ENCODE measurements at places on chromosomes 4 and X.

- no peak for DNase-seq
These were observed 90.8 kb downstream of the NAA11 start for GRCh38 chr4:79235095-79235494.

DNA sequence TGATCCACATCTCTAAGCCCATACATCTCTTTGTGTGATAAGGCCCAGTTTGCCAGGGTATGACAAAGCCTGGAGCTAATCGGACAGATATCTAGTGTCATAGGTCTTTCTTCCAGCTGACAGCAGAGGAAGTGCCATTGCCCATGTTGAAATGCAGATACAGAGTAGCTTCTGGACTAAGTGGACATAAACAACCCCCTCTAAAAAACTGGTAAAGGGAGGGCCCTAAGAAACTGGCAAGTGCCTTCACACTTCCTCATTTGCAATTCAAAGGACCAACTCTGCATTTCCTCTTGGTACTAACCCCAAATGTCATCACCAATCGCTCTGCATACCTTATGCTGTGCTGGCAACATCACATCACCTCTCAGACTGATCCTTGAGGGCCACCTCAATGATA, 20.8 kb downstream of the ARHGEF6 start:
- no peak for DNase-seq

DNA sequence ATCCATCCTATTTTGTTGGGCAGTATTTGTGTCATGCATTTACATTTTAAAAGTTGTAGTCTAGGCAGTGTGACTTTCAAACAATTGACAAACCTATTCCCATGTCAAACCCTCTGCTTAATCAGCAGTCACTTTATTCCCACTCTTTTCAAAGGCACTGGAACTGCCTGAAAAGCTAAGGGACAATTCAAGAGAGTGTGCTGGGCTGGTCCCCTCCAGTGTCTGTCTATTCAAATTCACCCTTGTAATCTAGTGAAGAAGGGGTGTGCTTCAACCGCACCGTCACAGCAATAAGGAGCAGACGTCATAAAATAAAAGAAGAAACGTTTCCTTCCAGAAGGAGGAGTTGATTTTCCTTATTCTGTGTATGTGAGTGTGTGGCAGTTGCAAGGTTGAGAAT, 197.0 kb upstream of the MAD2L1 start:
- no peak for DNase-seq

GRCh38 chr4:124224256-124224655, 488.3 kb downstream of the ANKRD50 start:
- DNase-seq, result no peak

GRCh38 chr4:15238720-15239119, 189.1 kb upstream of the C1QTNF7 start:
- peak; percentile 64 for DNase-seq

GRCh38 chr4:126582737-126583136, 1050.0 kb upstream of the INTU start:
- DNase-seq, result peak; percentile 6

DNA sequence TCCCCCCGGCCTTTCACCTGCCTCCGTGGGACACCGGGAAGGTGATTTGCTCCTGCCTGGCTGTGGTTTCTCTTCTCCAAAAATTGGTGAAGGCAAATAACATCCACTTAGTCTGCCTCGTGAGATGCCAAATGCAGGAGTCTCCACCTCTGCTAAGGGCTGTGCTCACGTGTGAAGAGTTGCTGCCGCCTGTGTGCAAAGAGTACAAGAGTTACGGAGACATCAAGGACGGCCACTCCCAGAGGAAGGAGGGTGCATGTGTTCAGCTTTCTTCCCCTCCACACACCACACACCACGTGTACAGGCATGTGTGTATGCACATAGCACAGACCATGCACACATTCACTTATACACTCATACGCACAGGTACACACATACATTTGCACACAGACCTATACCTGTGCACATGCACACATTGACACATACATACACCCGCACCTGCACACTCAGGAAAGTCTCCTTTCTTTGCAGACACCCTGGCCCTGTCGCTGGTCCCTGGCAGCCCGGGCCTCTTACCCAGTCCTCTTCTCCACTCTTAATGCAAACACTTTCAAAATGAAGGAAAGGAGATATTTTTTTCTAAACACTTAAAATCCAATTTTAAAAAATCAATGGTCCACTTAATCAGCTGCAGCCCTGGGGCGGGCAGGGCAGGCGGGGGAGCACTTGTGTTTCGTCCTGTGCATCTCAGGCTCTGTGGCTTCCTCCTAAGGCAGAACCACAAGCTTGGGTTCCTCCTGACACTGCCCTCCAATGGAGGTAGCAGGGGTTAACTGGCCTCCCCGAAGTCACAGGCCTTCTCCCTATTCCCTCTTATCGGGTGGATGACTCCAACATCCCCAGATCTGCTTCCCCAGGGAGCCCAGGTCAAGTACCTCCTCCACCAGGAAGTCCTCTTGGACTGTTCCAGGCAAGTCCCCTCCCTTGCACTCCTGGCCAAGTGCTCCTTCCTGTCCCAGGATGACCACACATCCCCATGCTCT, 103.0 kb downstream of the CPZ start:
- DNase-seq, result no peak

GRCh38 chr4:52588097-52588496, 71.0 kb downstream of the USP46 start:
- peak; percentile 22 for DNase-seq

DNA sequence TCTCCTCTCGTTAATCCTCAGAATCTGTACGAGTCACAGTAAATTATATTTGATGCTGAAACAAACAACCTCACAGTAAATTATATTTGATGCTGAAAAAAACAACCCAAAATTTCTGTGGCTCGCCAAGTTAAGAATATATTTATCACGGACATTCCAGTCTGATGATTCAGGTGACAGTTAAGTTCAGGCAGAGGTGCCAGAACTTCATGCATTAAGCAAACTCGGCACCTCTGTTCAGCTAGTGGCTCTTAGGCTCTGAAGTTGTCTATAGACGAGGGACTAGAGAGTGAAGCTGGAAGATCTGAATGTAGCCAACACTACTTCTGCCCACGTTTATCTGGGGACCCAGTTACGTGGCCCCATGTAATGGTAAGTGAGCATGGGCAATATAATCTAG, 132.2 kb upstream of the AGA start:
- peak; percentile 40 for DNase-seq

DNA sequence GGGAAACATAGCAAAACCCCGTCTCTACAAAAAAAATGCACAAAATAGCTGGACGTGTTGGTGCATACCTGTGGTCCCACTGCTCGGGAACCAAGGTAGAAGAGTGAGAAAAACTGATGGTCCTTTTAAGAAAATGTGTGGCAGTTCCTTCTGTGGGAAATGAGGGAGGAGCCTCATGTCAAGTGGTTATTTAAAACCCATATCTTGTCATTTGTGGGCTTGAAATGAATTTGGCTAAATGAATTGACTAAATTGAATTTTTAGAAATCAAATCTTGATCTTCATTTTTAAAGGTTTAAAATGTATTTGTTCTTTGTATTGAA, 16.2 kb upstream of the LAMP2 start:
- no peak for DNase-seq

GRCh38 chrX:110669572-110669971, 126.0 kb downstream of the CHRDL1 start:
- no peak for DNase-seq

- DNase-seq, result no peak
These were observed 345.9 kb downstream of the FSTL5 start for GRCh38 chr4:161817914-161818313.

GRCh38 chr4:108433832-108434231, 186.5 kb upstream of the RPL34 start:
- peak; percentile 47 for DNase-seq

DNA sequence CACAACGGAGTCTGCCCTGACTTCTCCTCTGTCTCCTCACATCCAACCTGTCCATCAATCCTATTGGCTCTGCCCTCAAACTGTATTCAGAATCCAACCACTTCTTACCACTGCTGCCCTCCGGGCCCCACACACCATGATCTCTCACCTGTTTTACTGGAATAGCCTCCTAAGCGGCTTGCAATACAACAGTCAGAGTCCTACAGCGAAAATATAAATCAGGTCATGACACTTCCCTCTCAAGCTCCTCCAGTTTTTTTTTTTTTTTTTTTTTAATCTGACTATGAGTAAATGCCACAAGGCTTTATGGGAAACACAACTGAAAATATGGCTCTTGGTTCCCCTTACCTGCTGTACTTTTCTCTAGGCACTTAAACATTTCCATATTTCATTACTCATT, 42.8 kb downstream of the SHISA3 start:
- DNase-seq, result no peak

- DNase-seq, result no peak
These were observed 624 bp downstream of the BEX5 start for GRCh38 chrX:102154900-102155805.

DNA sequence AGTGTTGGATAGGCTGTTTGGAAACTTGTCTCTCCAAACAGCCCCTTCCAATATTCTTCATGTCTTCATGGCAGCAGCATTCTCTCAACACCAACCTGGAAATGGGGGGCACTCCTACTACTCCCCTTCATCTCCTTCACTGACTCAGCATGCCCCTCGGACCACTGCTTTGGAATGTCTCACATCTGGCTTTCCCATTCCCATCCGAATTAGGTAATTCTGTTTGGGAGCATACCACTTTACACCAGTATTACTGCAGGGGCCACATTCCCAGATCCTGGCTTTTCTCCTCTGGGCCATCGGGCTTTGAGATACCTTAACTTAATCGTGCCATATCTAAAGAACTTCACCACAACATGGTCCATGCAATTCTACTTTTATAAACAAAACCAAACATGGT, 100.8 kb downstream of the MAML3 start:
- DNase-seq, result no peak

DNA sequence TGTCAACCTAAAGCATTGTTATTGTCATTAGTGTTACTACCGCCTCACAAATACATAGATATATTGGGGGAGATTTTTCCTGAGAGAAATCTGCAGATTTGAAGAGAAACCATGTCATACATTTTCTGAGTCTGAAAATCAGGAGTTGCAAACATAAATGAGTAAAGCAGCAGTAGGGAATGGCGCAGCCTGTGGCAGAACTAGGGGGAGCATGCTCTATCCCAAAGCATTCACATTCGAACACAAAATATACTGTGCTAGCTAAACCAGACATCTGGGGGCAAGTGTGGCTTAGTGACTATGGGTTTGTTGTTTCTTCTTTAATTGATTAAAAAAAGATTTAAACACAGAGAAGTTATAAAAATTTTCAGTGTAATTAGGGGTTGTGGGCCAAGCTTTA, 83.2 kb downstream of the CPE start:
- DNase-seq, result no peak

GRCh38 chrX:150352581-150352980, 10.5 kb upstream of the MAMLD1 start:
- no peak for DNase-seq

- DNase-seq, result no peak
These were observed 18.3 kb upstream of the MSL3 start for GRCh38 chrX:11739776-11740175.

DNA sequence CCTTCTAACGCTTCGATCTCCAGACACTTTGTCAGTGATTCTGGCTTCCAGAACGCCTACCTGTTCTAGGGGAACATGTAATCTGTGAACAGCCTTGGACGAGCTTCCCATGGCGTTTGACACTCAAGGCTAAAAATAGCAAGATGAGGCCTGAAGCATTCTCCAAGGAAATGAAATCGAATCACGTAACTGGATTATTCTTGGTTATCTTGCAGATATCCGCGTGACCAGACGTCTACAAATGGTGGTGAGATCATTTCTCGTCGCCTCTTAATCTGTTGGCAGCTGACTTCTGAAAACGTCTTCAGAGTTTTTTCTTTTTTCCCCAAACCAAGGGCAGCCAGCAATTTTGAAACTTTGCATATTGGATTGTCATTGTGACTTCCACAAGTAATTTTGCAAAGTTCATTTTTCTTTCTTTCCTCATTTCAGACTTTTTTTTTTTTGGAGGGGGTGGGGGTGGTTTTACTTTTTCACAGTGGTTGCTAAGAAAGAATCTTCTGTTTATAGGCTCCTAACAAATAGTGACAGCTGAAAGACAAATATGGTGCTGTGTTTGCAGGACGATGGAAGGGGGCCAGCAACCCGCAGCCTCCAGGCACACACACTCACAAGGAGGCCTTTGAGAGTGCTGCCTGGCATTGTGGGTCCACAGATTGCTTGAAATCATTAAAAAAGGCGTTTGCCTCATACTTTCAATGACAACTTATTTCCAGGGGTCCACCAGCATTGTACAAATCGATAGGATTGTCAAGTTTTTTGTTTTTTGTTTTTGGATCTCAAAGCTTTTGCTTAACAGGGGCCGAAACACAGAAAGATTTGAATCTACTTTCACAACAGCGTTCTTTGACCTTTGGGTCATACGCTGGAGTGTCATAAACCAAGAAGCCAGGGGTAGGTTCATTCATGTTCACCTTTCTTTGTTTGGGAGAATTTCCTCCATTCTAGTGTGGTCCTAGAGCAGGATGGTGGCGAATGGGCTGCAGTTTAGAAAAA, 32.4 kb upstream of the PDLIM3 start:
- peak; percentile 74 for DNase-seq

GRCh38 chr4:65139998-65140397, 530.3 kb downstream of the EPHA5 start:
- DNase-seq, result no peak

- peak; percentile 83 for DNase-seq
These were observed 15.0 kb downstream of the SHISA3 start for GRCh38 chr4:42412251-42412650.

DNA sequence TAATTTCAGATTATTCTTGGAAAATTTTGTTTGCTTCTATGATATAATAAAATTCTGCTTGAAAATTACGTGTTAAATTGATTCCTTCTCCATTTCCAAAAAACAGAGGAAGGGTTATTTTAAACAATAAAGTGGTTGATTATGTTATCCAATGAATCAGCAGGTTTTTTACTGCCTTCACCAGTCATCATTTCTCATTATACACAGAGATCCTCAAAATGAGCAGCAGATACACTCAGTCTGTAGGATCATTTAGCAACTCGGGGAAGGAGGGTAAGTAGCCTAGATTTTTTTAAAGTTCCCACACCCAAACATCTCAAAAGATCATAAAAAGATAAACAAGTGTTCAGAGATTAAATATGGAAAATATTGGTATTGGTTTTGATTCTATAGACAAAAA, 6.8 kb upstream of the TMEM144 start:
- no peak for DNase-seq

- DNase-seq, result no peak
These were observed 4.8 kb downstream of the ATP2B3 start for GRCh38 chrX:153522259-153522658.

DNA sequence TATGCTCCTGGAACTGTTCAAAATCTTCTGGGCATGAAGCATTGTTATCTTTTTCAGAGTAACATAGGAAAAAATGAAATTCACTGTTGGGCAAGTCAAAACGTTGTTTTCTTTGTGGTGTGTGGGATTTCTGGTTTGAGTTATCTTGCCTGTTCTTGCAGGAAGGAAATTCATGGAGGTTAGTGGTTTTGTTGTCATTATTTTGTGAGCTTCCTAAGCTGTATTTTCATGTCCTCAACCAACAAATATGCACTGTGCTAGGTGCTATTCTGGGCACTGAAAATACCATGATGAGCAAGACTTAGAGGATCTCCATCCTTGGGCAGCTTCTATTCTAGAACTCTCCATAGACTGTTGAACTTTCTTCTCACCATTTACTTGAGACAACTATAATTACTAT, 16.9 kb downstream of the SPINK2 start:
- DNase-seq, result peak; percentile 40

- peak; percentile 6 for DNase-seq
These were observed 146.7 kb upstream of the PSAPL1 start for GRCh38 chr4:7581477-7581876.

GRCh38 chr4:119638359-119638758, 9.8 kb upstream of the PDE5A start:
- DNase-seq, result no peak

Measured in fibroblast of mammary gland (primary cell).